ENCODE measurements at places on chromosomes 12 and 14.
A peak's percentile ranks its signal among the peaks of the same experiment; 100 is the strongest.

GRCh38 chr12:26295001-26295400 is 99.6 kb downstream of the SSPN start:
- DNase-seq = no peak

DNA sequence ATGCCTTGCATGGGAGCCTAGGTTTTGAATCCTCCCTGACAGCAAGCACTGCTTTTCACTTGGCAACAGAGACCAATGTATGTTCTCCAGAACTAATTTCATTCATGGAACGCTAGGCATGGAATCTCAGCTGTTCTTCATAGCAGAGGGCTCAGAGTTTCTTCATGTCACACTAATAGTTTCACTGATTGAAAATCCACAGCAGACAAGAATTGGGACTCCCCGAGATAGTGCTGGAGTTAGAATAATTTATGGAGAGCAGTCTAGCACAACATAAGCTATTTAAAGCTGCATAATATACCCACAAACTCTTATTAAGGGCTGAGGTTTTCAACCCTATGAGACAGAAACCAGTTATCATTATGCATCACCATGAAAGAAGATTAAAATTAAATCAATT is 342.5 kb downstream of the TMEM132D start:
- no peak for DNase-seq

DNA sequence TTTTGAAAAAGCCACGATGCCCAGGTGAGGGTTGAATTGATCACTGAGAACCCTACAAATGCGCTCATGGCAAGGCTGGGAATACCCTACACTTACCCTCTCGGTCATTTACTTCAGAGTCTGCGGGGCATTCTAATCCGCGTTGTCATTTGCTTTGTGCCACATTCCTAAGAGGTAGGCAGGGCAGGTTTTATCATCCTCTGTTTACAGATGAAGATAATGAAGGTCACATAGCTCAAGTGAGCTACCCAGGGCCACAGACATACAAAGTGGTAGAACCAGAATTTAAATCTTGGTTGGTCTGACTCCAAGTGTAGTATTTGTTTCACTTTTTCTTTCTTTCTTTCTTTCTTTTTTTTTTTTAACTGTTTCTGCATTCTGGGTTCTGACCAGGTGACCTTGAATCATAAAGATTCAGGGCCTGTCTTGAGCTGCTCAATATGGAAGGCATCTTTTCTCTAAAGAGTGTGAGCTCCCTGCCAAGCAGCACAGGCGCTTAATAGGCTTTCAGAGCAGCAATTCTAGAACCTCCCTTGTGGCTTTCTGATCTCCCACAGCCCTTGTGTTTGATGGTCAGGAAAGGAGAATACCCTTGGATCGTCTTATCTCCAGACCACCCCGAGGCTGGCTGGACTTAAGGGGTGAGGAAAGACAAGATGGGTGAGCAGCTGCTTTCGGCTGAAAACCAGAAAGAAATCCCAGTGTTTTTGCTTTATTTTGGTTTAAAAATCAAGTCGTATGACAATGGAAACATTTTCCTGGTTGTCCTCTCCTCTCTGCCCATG is 662 bp upstream of the BATF start:
- no peak for DNase-seq

GRCh38 chr12:76519538-76519937 is 40.0 kb downstream of the OSBPL8 start:
- DNase-seq = no peak

DNA sequence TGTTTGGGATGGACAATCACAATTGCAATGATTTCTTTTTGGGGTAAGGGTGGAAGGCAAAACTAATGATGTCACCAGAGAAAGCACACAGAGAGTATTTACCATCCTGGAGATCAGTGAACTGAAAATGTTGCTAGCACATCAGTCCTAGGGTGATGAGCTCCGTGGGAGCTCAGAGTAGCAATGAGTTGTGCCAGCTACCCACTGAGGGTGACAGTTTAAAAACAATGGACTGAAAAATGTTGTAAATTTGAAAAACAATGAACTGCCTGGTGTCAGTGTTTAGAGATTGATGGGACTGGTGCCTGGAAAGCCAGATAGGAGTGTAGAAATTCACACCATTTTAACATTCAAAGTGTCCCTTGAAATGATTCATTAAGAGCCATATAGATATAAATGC is 198.5 kb downstream of the ATP23 start:
- no peak for DNase-seq

DNA sequence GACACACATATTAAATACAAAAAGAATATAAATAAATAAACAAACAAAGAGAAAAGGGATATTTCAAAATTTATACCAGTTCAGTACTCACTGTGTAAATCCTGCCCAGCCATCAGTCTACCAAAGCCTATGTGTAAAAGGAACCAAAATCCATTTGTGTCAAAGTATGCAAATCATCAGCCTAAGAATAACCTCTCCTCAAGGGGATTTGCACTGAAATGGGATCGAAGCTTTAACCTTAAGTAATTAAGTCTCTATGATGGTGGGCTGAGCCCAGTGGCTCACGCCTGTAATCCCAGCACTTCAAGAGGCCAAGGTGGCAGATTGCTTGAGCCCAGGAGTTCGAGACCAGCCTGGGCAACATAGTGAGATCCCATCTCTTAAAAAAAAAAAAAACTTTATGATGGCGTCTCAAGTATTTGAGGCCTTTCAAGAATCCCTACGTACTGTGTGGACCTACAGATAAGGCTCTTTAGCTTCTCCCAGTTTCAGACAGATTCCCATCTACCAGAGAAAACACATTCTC is 57.8 kb upstream of the METAP2 start:
- DNase-seq = no peak

GRCh38 chr12:49501895-49502294 is 36.9 kb upstream of the KCNH3 start:
- no peak for DNase-seq

DNA sequence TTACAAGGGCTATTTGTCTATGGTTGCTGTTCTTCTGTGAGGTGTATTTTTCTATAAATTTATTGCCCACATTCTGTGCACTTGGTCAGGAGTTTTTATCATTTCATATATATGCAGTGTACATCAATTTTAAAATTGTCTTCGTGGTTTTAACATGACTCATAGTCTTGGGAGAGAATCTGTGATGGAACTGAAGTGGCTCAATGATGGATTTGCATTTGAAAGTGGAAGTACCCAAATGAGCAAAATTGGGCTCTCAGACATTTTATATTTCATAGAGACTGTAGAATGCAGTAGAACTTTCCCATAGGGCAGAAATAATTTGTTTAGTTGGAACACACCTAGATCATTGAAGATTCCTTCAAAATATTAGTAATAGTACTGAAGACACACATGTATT is 1.9 kb upstream of the SCFD1 start:
- peak; percentile 9 for DNase-seq

- peak; percentile 56 for DNase-seq
These were observed 309.9 kb downstream of the VRK1 start for GRCh38 chr14:97107080-97107479.

GRCh38 chr14:36313898-36314297 is 6.5 kb downstream of the MBIP start:
- DNase-seq = no peak

GRCh38 chr14:50263321-50263720 is 31.9 kb upstream of the SOS2 start:
- no peak for DNase-seq

DNA sequence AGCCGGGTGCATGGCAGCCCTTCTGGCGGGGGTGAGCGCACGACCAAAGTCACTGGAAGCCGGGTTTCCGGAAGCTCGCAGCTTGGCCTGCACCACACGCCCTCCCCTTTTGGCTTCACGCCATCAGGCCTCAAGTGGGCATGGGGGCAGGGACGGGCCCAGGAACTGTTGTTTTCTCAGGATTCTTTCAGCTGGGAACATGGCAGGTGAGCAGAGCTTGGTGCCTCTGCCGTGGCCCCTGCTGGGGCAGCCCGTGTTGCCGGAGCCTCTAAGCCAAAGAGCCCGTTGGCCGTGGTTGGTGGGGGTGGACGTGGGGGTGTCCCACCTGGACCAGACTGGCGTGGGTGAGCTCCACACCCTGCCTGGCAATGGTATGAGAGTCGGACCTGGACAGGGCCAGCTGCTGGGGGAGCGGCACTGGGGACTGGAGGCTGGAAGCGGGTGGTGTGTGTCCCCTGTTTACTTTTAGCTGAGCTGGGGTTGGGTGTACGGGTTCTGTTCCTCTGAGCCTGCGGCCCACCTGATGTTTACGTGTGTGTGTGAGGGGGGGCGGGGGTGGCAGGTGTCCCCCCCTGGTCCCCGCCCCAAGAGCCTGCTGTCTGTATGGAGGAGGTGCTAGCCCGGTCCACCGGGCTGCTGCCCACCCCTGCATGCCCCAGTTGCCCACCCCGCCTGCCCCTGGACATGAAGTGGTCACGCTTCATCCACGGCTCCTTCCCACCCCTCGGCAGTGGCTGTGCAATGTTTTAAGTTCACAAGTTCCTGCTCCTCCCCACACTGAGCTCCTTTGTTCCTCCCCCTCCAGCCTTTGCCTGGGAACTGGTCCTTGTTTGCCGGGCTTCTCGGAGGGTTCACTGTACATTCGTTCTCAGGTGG is 28.7 kb upstream of the PLD4 start:
- DNase-seq = no peak

GRCh38 chr12:34346372-34347034 is 324.2 kb downstream of the ALG10 start:
- no peak for DNase-seq

- DNase-seq = peak; percentile 39
These were observed 8.9 kb downstream of the APAF1 start for GRCh38 chr12:98653866-98654493.

DNA sequence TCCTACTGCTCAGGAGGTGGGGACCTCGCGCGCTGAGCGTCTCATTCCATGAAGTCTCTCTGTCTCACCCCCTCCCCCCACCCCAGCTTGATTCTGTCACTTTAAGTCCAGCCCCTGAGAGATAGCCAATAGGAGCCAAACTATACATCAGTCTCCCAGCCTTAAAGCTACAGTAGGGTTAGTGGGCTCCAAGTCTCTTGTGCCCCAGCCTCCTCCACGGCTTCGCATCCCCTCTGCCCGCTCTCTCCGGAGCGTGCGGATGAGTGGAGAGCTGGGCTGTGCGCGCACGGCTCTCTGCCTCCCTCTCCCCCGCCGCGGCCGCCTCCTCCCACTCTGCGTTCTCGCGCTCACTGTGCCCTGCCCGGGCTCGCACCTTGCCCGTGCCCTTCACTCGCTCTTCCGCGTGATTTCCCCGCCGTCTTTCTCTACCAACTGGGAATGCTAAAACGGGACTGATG is at the start of gene ESRRB:
Gene ESRRB, plus strand, starts transcription at position 191 of the 458 bp plus-strand sequence. Its CDS starts 265 bp downstream, at position 456.
- DNase-seq = no peak

DNA sequence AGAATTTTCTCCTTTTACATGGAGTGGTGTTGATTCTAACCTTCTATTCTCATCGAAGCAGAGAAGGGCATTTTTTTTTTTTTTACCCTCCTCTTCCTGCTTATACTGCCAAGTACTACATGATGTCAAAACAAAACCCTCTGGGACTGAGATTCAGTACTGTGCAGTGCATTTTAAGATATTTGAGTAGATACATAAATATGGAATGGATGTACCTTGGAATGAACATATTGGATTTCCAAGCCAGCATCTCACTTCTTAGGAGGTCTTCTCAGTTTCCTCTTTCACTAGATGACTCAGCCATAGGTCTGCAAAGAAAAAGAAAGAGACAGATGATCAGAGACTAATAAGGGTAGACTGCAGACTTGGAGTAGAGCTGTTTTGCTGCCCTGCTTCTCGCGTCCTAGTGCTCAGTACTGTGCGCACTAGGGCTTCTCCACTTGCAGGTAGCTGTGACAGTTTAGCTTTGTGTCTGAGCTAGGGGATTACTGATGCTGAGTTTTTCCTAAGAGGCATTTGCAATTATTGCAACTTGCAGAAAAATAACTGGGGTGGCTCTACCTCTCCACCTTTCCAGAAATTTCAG is 20.4 kb downstream of the TPH2 start:
- DNase-seq = no peak

DNA sequence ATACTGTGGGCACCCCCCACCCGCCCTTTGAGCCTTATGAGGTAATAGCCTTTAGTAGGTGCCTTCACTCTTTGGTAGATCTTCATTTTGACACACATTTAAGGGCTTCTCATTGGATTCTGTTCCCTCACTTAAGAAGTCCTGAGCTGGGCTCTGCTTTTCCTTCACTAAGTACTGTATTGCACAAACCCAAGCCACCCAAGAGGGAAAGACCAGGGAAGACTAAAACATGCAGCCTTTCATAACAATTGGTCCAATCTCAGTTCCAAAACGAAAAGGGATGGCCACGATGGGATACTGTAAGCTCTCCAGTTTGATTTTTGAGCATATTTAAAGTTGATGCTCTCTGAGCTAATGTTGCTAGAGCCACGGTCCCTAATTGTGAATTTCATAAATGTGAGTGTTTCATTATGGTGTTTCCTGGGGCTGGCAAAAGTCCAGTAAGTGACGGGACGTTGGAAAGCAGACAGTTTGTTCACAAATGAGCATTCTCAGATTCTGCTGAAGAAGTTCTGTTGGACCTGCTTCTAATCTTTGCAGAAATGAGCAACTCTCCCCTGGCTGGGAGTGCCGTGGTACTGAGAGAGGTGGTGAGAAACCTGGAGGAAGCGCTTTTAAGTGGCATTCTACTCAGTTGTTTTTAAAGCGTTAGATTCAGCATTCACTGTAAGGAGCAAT is 9.4 kb downstream of the SSPN start:
- DNase-seq = no peak

GRCh38 chr12:90945070-90945649 is 9.8 kb downstream of the CCER1 start:
- DNase-seq = peak; percentile 22

GRCh38 chr12:41074473-41074769 is 113.7 kb upstream of the PDZRN4 start:
- no peak for DNase-seq

- no peak for DNase-seq
These were observed 29.6 kb downstream of the CCDC92 start for GRCh38 chr12:123942911-123943648.

GRCh38 chr12:28489246-28489645 is 299.0 kb downstream of the CCDC91 start:
- no peak for DNase-seq

DNA sequence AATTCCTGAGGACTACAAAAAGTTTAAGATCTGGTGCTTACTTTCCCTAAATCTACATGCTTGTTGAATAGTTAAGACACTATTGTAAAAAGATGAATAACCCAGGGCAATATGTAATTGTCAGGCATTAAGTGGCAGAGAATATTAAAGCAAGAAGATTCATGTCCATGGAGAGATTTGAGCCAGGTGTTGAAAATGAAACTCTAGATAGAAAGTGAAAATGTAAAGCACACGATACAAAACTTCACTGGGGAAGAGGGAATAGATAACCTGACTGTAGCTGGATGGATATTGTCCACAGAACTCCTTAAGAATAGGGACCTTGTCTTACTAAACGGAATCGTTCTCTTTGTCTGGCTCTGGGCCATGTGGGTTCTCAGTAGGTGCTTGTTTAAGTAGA is 5.0 kb downstream of the CAND1 start:
- DNase-seq = no peak

GRCh38 chr12:124548854-124549378 is 18.5 kb downstream of the NCOR2 start:
- peak; percentile 86 for DNase-seq
